ENCODE measurements at places on chromosomes 16 and 17. TPM values are rescaled to one million over a fixed set of nuclear protein-coding genes. Genes with fewer than 3 reads are reported as not detected.

GRCh38 chr17:79990051-79990592 lies 45.5 kb downstream of the TBC1D16 start:
- no peak for DNase-seq
- peaks cover 15% of the 10 kb centered on the region for H3K4me1 ChIP-seq
- no peaks in the 10 kb centered on the region for H3K36me3 ChIP-seq
- no peaks in the 10 kb centered on the region for H3K27me3 ChIP-seq
- no peak overlapping the region for H3K4me3 ChIP-seq

DNA sequence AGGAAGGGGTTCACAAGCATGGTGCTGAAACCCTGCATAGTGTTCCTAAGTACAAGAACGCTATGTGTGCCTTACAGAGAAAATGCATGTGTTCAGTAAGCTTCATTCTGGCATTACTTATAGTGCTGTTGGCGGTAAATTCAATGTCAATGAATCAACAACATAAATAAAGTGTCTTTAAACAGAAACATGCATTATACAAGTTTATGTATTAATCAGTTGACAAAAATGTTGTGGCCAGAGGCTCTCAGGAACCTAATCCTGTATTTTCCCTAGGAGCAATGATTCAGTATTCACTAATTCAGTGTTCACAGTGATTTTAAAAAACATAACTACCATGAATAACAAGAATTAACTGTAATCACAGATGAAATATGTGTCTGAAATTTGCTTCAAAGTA lies 47.1 kb upstream of the MYOCD start:
- no peak overlapping the region for H3K4me3 ChIP-seq
- no peak for DNase-seq
- no peak overlapping the region for H3K27ac ChIP-seq
- H3K4me1 ChIP-seq: peaks cover 3% of the 10 kb centered on the region

- no peaks in the 10 kb centered on the region for H3K36me3 ChIP-seq
- peak overlapping the region; percentile 96 for H3K27ac ChIP-seq
- peaks cover 11% of the 10 kb centered on the region for H3K4me1 ChIP-seq
- DNase-seq: peak; percentile 69
- H3K27me3 ChIP-seq: no peaks in the 10 kb centered on the region
- peak overlapping the region; percentile 68 for H3K4me3 ChIP-seq
Observed at GRCh38 chr16:4272114-4272956, 488 bp downstream of the TFAP4 start.

ACAP1 gene
- polyA plus RNA-seq: 11.9 TPM

TMEM204 gene
- 0.03 TPM for polyA plus RNA-seq

Data from H1 (cell line).